ENCODE measurements at places on chromosomes 13 and 19.
A peak's percentile ranks its signal among the peaks of the same experiment; 100 is the strongest.

- DNase-seq, result peak; percentile 56
Measured at GRCh38 chr13:48156466-48156865, 61.6 kb upstream of the MED4 start.

DNA sequence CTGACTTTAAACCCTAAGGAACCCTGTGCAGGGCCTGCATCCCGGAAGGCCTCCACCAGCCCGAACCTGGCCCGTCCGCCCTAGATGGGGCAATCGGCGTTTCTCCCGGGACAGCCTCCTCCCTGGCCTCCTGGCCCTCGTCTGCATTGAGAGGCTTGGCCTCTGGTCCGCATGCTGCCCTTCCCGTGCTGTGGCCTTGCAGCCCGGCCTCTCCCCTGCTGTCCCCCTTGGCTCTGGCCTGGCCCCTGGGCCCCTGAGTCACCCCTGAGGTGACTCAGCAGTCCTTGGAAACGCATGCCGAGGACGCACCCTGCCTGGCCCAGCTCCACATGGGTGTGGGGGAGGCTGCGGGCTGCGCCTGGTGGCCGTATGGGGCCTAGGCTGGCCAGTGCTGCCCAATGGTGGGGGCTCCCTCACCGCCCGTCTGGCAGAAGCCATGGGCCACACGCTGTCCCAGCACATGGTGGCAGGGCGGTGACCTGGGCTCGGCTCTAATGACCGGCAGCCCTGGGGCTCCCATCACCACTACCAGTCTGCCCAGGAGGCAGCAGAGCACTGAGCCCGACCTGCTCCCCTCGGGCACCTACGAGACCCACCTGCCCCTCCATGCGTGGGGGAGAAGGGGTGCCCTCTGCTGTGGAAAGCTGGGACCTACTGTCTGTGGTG is 25.7 kb downstream of the SH3GL1 start:
- no peak for DNase-seq

DNA sequence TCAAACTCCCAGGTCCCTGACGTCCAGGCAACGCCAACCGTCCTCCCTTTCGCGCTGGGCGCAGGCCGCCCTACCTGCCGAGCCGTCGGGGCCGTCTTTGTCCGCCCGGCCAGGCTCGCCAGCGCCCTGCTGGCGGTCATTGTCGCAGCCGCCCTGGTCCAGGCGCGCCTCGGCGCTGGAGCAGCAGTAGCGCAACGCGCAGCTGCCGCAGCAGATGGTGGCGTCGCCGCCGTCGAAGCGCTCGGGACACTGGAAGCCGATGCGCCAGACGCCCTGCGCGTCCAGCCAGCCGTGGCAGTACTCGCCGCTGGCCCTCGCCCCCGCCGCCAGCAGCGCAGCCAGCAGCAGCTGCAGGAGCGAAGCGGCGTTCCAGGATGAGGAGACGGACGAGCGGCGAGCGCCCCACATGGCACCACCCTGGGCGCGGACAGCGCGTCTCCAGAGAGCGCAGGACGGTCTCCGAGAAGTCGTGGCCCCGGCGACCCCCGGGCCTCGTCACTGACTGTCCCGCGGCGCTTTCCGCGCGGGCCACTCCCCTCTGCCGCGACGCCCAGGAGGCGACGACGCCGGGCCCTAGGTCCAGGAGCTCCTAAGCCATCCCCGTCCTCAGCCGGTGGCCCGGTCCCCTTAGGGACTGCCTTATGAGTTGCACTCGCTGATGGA is 1.1 kb downstream of the SHISA2 start:
- no peak for DNase-seq

DNA sequence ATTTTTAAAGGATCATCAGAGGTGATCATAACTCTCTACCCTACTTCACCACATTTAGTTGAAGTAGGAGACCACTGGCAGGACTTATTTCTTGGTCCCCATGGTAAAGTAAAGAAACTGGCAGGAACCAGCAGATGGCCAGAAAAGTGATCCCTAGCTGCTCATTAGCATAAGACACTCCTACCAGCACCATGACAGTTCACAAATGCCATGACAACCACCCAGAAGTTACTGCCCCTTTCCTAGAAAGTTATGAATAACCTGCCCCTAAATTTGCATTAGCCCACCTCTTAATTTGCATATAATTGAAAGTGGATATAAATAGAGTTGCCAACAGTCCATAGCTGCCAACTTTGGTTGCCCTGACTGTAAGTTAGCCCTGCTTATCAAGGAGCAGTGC is 18.4 kb upstream of the RUBCNL start:
- DNase-seq, result no peak

GRCh38 chr13:48318377-48318811 is 14.8 kb downstream of the RB1 start:
- no peak for DNase-seq

- no peak for DNase-seq
Measured at GRCh38 chr13:50711131-50711815, 132.2 kb downstream of the DLEU7 start.

DNA sequence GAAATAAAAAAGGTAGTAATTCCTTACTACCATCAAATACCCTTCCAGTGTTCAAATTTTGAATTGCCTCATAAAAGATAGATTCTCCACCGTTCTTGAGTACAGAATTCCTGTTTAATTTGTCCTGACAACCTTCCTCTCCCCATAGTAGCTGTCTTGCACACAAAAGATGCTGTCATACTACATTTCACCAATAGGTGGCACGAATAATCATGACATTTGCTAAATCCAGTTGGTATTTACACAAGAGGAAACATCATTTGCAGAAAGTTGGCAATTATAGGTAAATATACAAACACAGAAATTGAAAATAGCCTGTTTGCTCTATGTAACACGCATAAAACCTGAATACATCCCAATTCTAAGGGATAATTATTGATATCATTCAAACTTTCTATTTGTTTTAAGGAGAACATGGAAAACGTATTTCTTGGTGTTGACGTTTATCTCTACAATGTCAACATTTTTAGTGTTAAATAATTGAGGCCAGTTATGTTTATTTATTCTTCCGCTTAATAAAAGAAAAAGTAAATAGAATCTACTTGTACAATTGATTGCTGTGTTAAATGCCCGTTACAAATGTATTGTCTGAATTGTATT is 58.3 kb upstream of the CLDN10 start:
- DNase-seq, result no peak

GRCh38 chr13:49388091-49388635 is 55.7 kb downstream of the CAB39L start:
- no peak for DNase-seq

GRCh38 chr13:99151516-99151915 is 49.1 kb upstream of the UBAC2 start:
- no peak for DNase-seq

DNA sequence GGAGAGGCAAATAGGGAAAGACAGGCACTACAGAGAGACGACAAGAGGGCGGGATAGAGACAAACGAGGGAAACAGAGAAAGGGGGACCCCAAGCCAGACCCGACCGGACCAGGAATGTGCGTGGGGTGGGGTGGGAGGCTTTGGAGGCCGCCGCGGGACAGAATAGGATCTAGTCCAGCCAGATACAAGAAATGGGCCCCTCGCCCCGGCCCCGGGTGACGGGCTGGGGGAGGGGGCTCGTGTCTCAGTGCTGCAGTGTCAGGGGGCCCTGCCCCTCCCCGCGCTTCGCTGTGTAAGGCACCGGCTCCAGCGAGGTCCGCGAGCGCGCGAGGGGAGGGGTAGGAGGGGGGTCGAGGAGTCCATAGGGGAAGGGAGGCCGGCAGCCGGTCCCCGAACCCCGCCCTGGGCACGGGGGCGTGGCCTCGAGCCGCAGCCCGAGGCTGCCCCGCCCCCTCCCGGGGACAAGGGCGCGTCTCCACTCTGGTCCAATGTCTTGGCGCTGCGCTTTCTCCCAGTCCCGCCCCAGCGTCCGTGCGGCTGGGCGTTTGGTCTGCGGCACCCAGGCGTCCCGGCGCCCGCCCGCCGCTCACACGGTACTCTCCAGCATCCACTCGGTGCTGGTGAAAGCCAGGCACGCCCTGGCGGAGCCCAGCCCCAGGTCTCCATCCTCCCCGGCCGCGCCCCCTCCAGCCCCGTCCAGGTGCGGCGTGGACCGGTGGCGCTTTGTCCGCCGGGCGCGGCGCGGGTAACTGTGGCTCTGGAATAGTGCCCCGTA is 11.0 kb downstream of the IFNL1 start:
- no peak for DNase-seq

DNA sequence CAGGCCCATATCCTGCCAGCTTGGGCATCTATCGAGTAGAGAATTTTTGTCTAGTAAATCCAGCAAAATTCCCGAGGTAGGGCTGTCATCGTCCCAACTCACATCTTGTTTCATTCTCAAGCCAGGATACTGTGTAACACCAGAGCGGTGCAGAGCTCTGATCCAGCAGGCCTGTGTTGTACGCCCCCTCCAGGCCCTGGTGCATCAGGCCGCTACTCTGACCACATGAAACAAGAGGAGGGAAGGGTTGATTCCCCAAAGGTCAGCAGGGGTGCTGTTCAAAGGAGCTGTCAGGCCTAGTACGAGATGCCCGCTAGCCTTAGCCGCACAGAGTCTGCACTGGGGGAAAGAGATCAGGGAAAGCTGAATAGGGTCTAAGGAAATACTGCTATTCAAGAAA is 276.0 kb downstream of the SLC7A1 start:
- no peak for DNase-seq

DNA sequence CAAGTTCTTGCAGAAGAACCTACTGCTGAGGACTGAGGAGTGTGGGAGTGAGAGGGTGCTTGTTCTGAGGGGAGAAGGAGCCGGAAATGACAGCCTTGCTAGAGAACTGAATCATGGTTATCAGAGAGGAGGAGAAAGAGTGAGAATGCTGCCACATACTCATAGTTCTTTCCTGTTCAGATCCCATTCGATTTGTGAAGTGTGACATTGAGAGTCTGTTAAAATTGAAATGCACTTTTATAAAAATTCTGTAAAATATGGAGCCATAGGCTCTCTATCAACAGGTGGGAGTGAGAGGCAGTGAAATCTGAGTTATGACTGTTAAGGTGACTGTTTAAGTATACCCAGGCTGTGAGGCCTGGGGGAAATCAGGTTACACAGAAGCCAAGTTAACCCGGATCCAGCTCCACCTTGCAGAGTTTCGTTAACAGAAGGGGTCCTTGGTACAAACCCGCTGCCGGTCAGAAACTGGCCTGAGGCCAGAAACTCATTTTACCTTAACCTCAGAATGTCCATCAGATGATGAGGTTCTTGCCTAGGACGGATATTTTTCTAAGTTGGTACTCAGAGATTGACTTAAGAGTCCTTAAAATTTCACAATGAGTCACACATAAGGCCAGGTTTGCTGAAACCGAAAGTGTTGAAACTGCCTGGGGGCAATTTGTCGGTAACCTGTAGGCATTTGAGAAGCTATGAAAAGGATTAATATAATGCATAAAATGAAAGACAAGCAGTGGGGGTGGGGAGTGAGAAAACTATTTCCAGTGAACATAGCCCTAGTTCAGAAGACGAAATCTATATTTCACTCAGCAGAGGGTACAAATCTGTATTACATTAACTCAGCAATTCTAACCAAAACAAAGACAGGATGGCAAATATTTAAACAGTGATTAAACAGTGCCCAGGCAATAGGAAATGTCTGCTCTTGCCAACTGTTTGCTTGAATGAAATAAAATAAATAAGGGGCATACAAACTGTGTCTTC is 350.5 kb downstream of the KCNRG start:
- no peak for DNase-seq

GRCh38 chr13:97849305-97849704 is 104.2 kb upstream of the IPO5 start:
- DNase-seq, result no peak

DNA sequence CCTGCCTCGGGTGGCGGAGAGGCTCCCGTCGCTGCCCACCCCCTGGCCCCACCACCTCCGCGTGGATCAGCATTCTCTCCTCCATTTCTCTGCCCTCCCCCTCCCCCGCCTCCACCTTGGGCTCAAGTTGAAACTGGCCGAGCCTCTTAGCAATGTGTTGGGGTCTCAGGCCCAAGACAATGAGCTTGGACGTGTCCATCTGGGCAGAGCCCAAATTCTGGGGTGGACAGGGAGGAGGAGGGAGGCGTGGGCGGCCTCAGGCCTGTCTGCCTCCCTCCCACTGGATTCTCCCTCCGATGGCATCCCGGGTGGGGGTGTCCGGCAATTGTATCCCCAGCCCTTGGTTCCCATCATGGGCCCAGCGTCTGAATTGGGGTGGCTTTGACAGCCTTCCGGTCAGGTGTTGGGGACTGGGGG is 1.2 kb downstream of the CELF5 start:
- no peak for DNase-seq

GRCh38 chr13:24900507-24900906 is 136.5 kb downstream of the RNF17 start:
- DNase-seq, result no peak

DNA sequence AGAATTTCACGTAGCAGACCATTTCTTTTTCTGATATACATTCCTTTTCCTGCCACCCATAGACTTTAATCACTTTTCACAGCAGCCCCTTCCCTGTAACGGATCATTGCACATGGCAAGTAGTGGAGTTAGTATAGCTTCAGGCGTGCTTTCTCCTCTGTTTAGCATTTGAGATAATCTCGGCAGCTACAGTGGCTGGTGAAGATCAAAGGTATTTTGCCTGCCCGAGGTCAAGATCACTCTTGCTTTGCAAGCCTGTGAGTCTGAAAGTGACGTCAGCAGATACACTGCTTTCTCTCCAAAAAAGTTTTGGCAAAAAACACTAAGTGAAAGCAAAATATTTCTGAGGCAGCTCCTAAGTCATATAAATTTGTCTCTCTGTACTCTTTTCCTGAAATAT is 260.0 kb downstream of the NDFIP2 start:
- DNase-seq, result no peak

- DNase-seq, result no peak
Measured at GRCh38 chr13:72850959-72851677, 69.2 kb downstream of the PIBF1 start.

DNA sequence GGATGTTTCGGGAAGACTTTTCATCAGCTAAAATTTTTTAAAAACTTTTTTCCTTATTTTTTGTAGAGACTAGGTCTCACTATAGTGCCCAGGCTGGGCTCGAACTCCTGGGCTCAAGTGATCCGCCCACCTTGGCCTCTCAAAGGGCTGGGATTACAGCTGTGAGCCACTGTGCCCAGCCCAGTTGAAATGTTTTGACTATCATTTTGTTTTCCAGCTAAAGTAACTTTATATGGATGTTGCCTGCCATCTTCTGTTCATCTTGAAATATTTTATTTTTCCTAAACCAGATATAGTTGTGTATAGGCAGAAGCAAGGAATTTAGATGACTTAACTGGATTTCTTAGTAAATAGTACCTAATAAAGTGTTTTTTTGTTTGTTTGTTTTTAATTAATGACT is 7.0 kb downstream of the CAB39L start:
- DNase-seq, result no peak

- DNase-seq, result no peak
Measured at GRCh38 chr13:71727042-71727441, 140.0 kb downstream of the DACH1 start.

GRCh38 chr19:48543121-48543710 is 8.8 kb upstream of the SULT2B1 start:
- DNase-seq, result no peak

- no peak for DNase-seq
Measured at GRCh38 chr19:19257836-19258588, 15.1 kb downstream of the TM6SF2 start.

GRCh38 chr13:90331974-90332373 is 1015.5 kb upstream of the MIR17HG start:
- no peak for DNase-seq

GRCh38 chr19:53172889-53173288 is 14.0 kb upstream of the ZNF347 start:
- DNase-seq, result no peak

Measured in stimulated activated CD4-positive, alpha-beta T cell treated with anti-CD3 and anti-CD28 coated beads, Interleukin-15, amount 100 ng/mL, for 1 hour (primary cell).